ENCODE measurements at places on chromosomes 12 and 14.

DNA sequence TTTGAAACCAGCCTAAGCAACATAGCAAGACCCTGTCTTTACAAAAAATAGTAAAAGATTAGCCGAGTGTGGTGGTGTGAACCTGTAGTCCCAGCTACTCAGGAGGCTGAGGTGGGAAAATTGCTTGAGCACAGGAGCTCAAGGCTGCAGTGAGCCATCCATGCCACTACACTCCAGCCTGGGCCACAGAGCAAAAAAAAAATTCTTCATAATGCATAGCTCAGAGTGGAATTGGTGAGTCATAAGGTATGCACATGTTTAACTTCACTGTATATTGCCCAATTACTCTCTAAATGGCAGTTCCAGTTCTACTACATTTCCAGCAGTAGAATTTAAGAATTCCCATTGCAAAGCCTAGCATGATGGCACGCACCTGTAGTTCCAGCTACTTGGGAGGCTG, 26.8 kb upstream of the CLIP1 start:
- DNase-seq, result no peak

DNA sequence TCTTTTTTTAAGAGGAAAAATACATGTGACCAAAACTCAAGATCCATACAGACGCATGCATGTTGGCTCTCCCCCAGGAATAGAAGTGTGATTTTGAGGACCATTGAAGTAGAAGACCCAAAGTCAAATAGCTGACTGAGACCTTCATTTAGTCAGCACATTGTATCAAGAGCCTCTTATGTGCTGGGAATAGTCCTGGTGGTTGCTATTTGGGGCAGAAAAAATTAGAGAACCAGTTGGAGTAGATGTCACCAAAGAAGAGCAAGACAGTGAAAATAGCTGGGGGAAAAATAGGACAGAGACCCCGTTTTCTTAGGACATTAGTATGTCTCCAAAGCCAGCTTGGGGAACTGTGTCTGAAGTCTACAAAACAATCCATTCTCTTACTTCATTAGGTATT, 93.6 kb downstream of the PELI2 start:
- DNase-seq, result no peak

DNA sequence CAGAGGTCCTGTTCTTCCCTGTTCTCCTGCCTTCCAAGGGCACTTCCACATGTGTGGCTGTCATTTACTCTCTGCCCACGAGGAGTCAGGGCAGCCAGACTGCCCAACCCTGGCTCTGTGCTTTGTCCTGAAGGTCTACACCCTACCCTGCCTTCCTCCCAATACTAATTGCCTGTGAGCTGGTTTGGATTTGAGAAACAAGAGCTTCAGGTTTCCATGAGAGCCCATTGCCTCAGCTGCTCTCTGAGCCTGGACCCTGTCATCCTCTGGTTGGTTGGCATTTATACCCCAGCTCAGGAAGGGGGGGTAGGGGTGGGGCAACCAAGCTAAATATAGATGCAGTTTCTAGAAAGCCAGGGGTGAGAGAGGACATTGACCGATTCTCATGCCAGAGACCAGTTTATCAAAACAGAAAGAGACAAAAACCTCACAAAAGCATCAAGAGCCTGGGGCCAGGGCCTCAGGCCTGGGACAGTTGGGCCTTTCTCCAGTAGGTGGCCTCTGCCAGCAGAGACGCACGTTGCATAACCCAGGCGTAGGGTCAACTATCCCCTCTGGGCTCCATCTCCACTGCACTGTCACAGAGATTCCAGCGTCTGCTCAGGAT, 34.5 kb downstream of the VDR start:
- peak; percentile 49 for DNase-seq

- peak; percentile 54 for DNase-seq
Observed at GRCh38 chr12:106303202-106303820, 778 bp downstream of the TCP11L2 start.

DNA sequence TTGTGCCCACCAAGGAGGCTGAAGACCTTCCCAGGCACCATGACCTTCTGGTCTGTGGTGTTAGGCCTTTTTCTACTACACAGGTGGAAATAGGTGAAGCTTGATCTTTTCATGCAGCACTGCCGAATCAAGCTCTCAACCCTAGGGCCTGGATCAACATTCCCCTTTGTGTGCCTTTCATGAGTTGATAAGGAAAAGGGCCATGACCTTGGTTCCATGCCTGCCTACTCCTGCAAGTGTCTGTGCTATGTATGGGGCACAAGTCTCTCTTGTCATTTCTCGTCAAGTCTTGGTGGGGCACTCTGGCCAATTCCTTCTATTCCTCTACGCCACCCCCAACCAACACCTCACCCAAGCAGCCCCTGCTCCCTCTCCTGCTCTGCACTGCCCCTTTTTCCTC, 154.5 kb downstream of the SLC8A3 start:
- DNase-seq, result no peak

- no peak for DNase-seq
Observed at GRCh38 chr12:24728366-24728765, 220.5 kb downstream of the BCAT1 start.

GRCh38 chr12:91053951-91054715, 3.7 kb downstream of the KERA start:
- peak; percentile 2 for DNase-seq

- DNase-seq, result no peak
Observed at GRCh38 chr14:96364962-96365361, 1.6 kb downstream of the GSKIP start.

DNA sequence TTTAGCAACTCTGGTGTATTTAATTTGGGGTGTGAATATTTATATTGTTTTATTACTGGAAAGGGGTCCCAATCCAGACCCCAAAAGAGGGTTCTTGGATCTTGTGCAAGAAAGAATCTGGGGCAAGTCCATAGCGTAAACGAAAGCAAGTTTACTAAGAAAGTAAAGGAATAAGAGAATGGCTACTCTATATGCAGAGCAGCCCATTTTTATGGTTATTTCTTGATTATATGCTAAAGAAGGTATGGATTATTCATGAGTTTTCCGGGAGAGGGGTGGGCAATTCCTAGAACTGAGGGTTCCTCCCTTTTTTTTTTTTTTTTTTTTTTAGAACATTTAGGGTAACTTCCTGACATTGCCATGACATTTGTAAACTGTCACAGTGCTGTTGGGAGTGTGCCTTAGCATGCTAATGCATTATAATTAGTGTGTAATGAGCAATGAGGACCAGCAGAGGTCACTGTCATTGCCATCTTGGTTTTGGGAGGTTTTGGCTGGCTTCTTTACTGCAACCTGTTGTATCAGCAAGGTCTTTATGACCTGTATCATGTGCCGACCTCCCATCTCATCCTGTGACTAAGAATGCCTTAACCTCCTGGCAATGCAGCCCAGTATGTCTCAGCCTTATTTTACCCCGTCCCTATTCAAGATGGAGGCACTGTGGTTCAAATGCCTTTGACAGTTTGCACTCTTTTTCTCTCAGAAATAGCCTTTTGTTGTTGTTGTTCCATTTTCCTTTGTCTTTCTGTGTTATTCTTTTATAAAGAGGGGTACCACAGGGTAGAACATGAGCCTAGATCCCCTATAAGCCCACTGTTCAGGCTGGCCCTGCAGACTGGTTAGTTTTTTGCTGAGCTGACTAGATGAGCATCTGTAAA, 75.5 kb upstream of the DCD start:
- DNase-seq, result no peak

DNA sequence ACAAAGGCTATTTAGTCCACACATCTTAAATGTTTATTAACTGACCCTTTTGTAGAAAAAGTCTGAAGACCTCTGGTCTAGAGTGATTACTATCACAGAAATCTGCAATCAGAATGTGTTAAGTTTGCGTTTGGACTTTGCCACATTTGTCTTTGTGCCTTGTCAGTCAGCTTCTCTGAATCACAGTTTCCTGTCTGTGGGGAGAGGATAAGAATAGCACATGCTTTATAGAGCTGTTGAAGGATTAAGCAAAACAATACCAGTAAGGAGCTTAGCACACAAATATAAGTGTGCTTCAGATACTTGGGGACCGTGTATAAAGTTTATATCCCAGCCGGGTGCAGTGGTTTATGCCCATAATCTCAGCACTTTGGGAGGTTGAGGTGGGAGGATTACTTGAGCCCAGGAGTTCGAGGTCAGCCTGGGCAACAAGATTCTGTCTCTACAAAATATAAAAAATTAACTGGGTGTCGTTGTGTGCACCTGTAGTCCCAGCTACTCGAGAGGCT, 63.0 kb upstream of the BTG1 start:
- no peak for DNase-seq

- DNase-seq, result no peak
Observed at GRCh38 chr12:20494851-20495250, 126.5 kb downstream of the PDE3A start.

DNA sequence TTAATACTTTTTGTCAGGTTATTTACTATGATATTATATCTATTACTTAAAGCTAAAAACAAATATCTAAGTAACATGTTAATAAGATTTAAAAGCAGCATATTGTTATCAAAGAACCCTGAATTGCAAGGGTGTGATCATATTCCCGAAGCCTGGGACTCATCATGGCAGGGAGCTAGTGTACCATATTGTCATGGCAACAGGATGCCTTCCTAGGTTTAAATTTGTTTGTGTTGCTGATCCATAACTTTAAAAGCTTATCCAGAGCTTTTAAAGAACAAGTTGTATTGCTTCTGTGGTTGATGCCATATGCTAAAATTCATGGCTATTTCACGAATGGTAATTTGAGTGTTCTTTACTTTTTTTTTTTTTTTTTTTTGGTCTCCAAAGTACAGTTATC, 500.5 kb downstream of the NAV3 start:
- DNase-seq, result peak; percentile 12

DNA sequence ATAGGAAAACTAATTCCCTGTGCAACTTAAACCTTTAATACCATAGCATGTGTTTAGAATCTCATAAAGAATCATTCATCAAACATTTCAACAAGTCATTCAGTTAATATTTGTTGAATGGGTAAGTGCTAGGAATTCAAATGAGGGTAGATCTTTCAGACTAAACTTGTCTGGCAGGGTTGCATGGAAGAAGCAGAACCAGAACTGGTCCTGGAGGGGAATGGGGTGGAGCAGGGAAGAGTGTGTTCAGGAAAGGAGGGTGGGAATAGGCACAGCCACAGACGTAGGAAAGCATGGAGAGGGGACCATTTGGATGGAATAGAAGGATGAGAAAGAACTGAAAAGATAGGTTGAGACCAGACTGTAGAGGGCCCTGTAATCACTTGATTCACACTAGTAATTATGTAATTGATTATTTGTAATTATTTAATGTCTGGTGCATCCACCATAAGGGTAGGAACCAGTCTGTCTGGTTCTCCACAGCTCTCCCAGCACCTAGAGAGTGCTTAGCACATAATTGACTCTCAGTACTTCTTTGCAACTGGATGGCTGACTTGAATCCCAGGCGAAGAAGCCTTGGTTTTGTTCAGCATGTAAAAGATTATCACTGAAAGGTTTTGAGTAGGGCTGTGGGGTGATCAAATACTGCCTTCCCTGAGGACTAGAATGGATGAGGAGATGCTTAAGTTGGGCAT, 3.0 kb upstream of the MAP3K9 start:
- no peak for DNase-seq

DNA sequence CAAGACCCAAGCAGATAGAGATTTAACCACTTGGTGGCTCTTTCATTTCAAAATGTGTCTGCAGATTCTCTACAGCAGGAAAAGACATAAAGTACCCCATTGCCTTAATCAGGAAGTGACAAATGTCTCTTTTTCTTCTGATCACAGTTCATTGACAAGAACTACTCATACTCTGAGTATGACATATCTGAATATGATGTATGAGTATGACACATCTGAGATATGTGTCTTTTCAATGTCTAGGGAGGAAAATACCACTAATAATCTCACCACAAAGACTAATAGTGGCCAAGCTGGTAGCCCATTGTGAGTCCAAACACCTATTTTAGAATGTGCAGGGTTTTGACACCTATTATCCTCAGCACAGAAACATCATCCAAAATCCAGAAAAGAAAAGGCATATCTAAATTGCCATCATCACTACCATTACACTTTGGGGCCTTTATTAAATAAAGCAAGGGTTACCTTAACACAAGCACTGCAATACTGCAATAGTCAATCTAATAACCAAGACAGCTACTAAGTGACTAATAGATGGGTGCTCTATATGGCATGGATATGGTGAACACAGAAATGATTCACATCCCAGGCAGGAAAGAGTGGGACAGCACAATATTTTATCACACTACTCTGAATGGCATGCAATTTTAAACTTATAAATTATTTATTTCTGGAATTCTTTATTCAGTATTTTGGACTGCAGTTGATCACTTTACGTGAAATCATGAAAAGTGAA, 243.7 kb upstream of the FAR2 start:
- DNase-seq, result no peak

GRCh38 chr12:45913631-45914030, 76.7 kb downstream of the SCAF11 start:
- DNase-seq, result no peak

DNA sequence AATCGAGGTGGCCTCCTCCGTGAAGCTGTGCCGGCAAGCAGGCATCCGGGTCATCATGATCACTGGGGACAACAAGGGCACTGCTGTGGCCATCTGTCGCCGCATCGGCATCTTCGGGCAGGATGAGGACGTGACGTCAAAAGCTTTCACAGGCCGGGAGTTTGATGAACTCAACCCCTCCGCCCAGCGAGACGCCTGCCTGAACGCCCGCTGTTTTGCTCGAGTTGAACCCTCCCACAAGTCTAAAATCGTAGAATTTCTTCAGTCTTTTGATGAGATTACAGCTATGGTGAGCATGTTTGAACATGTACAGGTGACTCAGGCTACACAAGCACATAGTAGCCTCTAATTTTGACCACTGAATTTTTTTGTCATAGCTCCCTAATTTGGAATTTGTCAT, 59.7 kb downstream of the ATP2A2 start:
- no peak for DNase-seq

- no peak for DNase-seq
Observed at GRCh38 chr12:31510034-31510433, 80.9 kb downstream of the DENND5B start.

DNA sequence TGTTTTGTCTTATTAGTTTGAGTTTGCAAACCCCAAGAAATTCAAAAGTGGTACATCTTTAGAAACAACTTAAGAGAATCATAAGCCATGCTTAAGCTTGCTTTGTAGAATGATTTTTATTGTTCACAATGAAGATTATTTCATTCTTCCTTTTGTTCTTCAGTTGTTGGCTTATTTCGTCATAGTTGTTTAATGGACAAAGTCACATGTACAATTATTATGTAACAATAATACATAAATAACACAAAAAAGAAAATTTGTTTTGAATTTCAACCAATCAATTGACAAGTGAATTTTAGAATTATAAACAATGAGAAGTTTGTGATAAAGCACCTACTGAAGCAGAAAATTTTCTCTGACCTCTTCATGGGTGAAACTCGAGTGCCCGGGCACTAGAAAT, 111.8 kb upstream of the IGF1 start:
- DNase-seq, result no peak

GRCh38 chr12:117356048-117356447, 5.4 kb downstream of the NOS1 start:
- no peak for DNase-seq
